ENCODE measurements at places on chromosomes 2 and 18.

DNA sequence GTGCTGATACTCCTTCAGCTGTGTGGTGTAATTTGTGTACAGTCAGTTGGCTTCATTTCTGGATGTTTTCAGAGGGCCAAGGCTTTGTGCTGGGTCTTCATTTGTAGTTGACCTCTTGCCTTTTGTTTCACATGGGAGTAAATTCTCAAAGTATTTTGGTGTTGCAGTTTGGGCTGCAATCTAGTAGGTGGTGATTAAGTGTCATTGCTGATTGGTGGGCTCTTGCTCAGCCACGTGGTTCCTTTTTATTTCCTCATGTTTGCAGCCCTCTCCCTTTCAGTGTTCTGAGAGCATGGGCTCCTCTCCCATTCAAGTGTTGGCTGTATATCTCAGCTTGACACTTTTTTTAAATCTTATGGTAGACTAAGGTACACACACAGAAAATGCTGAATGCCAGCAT, 96.8 kb downstream of the SNTG2 start:
- DNase-seq: no peak

DNA sequence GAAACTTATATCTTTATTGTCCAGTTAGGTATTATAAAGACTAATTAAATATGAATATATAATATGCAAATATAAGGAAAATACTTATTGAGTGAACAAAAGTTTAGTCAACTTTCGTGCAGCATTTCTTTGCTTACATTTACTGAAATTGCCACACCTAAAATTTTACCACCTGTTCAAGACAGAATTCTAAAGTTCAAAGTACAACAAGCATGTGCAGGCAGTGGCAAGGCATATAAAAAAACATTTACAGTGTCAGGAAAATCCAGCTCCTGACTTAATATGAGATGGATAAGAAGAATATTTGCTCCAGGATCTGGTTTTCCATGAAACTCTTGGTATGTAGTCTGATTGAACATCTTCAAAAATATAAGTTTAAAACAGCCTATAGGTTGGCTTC, 4.8 kb downstream of the ITPRID2 start:
- no peak for DNase-seq

DNA sequence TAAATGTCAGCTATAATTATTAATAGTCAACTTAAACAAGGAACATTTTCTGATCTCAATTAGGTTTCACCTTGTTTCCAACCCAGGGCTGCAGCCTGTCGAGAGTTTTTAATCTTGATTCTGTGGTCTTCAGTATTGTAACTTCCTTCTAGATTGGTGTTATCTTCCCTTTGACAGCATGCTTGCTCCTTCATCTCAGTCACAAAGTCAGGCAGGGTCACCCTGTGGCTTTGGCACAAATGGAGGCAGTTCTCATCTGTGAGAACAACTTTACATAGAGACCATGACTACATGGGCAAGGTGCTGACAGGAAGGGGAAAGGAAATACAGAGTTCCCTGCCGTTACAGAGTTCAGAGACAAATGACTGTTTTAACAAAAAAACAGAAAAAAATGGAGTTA, 50.5 kb downstream of the HNRNPLL start:
- DNase-seq: no peak

DNA sequence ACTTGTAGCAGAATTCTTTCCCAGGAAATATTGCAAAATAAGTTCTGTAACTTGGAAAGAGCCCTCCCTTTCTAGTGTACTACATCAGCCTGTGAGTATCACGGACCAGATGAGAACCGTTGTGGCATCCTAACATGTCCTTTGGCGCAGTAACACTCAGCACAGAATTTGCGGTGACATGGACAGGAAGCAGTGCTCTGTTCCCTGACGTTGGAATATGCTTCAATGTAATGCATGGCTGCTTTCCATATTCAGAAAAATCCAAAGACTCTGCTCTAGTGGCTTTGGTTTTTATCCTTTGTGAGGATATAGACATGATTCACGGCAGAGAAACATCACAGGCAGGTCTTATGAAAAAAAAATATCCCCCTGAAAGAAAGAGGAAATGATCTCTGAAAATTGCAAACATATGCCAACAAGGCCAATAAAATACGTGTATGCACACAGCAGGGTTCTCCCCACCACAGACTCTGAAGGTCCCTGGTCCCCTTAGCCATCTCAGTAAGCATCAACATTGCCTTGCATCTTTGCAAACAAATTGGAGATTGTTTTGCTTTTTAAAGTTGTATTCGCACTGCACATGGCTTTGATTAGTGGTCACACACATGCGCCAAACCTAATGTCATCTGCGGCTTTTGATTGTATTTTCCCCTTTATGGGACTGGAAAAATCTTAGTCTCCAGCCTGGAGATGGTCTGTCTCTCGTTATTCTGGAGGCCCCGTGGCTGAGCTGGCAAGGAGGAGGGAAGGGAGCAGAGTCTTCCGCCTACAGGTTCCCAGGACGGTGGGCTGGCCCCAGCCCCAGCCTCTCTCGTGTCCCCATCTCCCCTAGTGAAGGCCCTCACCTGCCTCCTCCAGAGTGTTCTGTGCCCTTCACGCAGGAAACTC, 122.9 kb downstream of the COPS8 start:
- DNase-seq: no peak

- DNase-seq: no peak
Observed at GRCh38 chr18:59706499-59706898, 9.3 kb upstream of the CCBE1 start.

DNA sequence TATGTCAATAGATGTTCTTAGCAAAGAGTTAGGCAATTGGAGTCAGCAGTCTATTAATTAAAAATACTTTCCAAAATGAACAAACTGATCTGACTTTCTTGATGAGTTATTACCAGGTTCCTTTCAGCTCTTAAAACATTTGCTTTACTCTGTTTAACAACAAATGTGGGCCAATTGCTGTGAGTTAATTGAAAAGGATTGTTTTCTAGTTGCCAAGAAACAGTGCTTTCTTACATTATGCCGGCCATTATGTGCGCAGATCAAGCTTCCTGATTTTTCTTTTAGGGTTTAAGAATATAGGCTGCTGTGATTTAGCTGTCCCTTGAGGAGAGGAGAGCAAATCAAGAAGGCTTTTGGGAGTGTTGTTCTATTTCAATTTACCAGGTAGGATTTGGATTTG, 50.5 kb upstream of the ITPRID2 start:
- DNase-seq: no peak

DNA sequence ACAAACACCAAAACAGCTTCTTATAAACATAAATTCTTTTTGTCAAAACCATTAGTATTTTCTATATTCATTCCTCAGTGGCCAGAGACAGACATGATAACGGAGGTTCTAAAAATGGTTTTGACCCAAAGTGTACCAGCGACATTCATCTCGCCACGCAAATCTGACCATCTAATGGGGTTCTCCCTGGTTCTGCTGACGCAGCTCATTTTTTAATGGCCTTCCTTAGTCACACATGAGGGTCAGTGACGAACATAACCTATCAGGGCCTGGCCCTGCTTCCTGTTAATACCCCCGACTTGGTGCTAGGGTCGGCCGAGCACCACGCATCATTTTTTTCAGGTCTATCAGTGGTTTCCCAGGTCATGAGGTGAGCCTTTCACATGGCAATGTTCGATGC, 45.9 kb upstream of the ARL4C start:
- no peak for DNase-seq

GRCh38 chr18:6659963-6660725, 69.4 kb upstream of the ARHGAP28 start:
- no peak for DNase-seq

- DNase-seq: no peak
Observed at GRCh38 chr2:18368008-18368407, 192.4 kb downstream of the RDH14 start.

DNA sequence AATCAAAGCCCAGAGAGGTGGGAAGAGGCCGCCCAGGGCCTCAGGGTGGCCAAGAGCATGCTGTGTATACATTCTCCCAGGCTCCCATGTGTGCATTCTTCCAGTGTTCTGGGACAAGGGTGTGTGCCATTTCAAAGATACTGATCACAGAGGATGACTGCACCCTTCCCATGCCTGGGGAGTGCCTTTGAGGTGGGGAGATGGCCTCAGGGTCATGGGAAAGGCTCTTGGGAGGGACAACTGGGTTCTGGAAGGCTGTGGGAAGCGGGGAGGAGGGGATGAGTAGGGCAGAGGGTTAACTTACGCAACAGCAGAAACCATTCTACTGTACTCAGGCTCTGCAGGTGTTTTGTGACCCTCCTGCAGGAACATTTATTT, 40.9 kb downstream of the KLHL29 start:
- no peak for DNase-seq

- no peak for DNase-seq
Observed at GRCh38 chr18:50460062-50460461, 85.2 kb downstream of the SKA1 start.

DNA sequence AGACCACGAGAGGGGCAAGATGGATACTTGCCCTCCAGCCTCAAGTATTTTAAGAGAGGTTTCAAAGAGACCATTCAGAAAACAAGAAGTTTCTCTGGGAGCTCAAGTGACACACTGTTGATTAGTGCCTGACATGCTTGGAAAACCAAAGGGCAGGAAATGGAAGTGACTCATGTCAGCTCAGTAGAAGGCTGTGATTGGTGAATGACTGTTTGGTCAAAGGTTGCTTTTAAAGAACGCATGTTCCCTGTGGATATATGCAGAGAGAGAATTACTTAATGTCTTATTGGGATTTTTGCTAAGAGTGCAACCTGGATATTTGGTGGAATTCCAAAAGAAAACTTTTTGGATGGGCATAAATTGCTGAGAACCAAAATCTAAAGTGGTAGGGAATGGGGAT, 549.9 kb downstream of the XIRP2 start:
- DNase-seq: no peak

DNA sequence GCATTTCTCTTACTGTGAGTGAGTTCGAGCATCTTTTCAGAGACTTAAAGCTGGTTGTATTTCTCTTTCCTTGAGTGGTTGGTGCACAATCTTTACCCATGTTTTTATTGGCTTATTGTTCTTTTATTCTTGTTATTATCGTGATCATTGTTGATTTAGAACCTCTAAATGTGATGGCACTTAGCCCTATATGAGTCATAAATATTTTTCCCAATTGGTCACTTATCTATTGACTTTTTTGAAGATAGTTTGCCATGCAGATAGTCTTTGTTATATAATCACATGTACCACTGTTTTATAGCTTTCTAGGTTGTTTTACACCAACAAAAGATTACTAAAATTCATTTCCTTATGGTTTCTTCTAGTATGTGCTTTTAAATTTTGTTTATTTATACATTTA, 141.6 kb upstream of the MSH6 start:
- DNase-seq: no peak

DNA sequence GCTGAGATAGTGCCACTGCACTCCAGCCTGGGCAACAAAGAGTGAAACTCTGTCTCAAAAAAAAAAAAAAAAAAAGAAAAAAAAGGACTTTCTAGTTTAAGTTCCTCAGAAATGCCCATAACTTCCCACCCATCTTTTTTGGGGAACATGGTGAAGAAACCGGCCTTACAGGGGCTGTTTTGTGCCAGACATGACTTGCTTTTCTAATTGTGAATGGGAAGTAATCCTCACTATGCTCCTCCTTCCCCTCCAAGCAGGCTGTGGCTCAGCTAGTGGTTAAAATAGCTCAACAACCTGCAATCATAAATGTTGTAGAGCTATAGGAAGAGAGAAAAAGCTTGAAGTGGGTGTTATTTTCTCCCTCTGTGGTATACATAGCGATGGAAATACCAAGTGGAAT, 34.1 kb upstream of the OLA1 start:
- no peak for DNase-seq

- no peak for DNase-seq
Observed at GRCh38 chr2:138771534-138771933, 8.7 kb downstream of the NXPH2 start.

DNA sequence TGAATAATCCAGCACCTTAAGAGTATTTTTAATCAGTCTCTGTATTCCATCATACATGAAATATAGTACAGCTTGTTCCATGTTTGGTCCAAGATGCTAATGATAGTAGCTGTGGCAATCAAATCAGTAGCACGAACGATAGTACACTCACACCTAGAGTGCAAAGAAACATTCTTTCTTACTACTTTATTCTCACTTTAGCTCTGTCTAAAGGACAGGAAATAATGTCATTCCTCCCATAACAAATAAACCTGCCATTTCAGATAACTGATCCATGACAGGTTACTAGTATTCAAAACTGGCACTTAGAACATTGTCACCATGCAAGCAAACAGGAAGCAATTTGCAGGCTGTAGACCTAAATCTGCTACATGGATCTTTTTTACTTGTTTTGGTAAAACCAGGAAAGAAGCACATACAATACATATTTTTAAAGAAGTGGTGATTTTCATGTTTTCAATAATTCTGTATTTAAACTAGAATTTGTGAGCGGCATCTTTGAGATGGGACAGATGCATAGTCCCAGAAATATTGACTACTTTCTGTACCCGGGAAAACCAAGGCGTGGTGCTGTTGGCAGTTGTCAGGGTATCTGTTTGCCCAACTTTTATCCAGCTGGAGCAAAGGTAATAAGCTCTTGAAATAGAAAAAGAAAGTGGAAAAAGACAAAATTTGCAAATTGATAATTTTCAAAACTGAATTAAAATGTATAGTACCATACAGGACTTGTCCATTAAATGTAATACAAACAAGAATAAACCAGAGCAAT, 49.5 kb downstream of the IKZF2 start:
- no peak for DNase-seq

- no peak for DNase-seq
Observed at GRCh38 chr2:137700681-137701080, 263.6 kb upstream of the HNMT start.

DNA sequence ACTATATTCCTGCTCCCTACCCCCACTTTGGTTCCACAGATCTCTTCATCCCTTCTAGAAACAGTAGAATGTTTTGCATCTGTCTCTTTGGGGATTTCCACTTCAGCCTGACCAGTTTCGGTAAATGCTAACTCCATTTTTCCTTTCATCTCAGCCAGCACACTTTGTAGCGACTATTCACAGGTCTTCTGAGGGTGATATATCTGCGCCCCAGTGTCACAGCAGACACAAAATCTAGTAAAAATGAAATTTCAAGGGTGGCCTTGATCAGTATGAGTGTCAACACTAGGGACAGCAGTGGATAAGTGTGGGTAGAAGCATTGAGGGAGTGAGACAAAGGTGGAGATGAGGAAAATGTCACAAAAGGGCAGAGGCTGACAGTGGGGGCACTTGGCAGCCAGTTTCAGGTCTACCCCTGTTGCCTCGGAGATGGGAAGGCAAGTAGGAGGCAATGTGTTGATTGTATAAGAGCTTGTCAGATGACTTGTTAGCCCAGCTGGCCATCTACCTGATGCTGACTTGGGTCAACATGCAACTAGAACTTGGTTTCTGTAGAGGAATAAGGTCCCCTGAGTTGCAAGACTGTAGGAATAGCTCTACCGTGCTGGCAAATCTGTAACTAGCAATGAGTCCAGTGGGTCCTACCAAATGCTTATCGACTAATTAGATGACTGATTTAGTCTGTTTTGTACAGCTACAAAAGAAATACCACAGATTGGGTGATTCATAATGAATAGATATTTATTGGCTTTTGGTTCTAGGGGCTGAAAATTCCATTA, 60.7 kb downstream of the CXCR4 start:
- no peak for DNase-seq

GRCh38 chr2:179124282-179124681, 74.3 kb upstream of the CCDC141 start:
- no peak for DNase-seq

Data from DMS79 treated with DMSO at 0.1 percent for 48 hours (cell line).